Psoas muscle (tissue), 8 donors: ENCODE measurements at places on chromosomes 12 and 14. TPM values are rescaled to one million over a fixed set of nuclear protein-coding genes. Genes with fewer than 3 reads are reported as not detected.

The RIMBP2 gene
- 0.41 TPM for total RNA-seq

The ABHD12B gene
- not detected for total RNA-seq

The TMTC2 gene
- 2.7 TPM for total RNA-seq

- DNase-seq: no peak
Observed at GRCh38 chr14:65517635-65518542, 105.4 kb downstream of the FUT8 start.

GRCh38 chr14:72333357-72333756, 401.1 kb downstream of the RGS6 start:
- DNase-seq: no peak

DNA sequence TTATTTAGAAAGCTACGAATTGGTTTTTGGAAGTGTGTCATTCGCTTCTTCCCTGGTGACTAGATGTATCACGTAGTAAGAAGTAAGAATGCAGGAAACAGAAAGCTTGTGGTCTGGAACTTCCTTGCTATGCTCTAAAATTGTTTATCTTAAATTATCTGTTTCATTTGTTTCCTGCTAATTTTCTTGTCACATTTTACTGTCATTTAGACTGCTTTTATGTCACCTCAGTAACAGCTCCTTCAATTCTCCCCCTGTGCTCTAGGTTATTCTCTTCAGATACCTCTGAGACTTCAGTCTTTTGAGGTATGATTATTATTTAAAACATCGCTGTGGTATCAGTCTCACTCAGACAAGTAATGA, 699 bp upstream of the CD69 start:
- no peak for DNase-seq

GRCh38 chr14:45145214-45145613, 9.5 kb downstream of the FANCM start:
- DNase-seq: no peak

DNA sequence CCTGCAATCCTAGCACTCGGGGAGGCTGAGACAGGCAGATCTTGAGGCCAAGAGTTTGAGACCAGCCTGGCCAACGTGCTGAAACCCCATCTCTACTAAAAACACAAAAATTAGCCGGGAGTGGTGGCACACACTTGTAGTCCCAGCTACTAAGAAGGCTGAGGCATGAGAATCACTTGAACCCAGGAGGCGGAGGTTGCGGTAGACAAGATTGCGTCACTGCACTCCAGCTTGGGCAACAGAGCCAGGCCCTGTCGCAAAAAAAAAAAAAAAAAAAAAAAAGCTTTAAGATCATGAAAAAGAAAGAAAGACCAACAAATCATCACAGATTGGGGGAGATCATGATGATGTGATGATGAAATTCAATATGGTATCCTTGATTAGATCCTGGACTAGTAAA, 30.6 kb downstream of the WDR89 start:
- DNase-seq: no peak

GRCh38 chr12:119178544-119179334, at the start of gene HSPB8:
Gene HSPB8, plus strand, starts transcription at chr12:119178931. Its CDS starts 382 bp downstream, at chr12:119179313.
- DNase-seq: peak; percentile 99

DNA sequence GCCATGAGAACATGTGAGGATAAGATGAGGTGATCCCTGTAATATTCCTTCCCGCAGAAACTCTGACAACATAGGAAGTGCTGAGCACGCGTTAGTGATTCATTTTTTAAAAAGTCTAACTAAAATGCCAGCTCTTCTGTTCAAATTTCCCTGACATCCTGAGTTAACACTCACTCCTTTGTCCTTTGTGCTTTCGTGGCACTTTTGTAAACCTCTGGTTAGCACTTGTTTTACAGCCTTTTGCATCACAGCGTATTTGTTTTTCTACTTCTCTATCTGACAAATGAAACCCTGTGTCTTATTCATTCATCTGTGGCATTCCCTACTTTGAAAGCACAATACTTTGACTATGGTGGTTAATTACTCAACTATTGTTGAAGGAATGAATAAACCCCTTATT, 313.6 kb downstream of the NUAK1 start:
- no peak for DNase-seq

DNA sequence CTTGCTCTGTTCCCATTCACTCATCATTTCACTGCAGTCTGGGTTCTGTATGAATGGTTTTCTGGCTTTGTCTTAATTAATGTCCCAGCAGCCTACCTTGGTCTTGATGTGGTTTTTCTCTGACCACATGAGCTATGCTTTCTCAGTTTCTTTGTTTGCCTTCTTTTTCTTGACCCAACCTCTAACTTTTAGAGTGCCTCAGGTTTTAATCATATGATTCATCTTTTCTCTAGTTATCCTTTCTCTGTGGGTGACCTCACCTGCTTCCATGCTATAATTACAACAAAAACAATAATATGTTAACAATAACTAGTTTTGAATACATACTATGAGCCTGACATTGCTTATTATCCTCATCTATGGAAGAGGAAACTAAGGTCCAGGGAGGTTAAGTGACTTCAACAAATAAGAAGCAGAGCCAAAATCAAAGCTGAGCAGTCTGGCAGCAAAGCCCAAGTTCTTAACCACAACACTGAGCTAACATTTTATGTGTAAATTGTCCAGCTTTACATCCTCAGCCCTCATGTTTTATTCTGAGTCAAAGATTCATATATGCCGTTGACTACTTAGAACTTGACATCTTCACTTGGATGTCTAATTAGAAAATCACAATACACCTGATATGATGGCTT, 4.7 kb upstream of the EPYC start:
- no peak for DNase-seq

- peak; percentile 12 for DNase-seq
Observed at GRCh38 chr12:72346363-72346944, 74.3 kb downstream of the TRHDE start.

- no peak for DNase-seq
Observed at GRCh38 chr12:98895086-98895651, 250.1 kb downstream of the APAF1 start.

DNA sequence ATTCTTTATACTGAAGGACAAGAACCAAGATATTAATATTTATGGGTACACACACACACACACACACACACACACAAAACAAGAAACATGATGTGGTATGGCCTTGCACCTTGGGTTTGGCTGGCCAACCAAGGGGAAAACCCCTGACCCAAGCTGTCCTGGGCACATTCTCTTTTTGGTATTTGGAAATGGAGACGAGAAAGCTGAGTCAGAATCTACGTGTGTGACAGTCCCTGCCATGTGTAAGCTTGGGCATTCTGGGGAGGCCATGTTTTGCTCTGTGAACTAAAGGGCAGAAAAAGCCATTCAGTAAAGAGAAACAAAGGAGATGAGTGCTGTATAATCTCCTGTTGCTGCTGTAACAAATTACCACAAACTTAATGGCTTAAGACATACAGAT, 35.6 kb downstream of the PTGER2 start:
- DNase-seq: no peak

DNA sequence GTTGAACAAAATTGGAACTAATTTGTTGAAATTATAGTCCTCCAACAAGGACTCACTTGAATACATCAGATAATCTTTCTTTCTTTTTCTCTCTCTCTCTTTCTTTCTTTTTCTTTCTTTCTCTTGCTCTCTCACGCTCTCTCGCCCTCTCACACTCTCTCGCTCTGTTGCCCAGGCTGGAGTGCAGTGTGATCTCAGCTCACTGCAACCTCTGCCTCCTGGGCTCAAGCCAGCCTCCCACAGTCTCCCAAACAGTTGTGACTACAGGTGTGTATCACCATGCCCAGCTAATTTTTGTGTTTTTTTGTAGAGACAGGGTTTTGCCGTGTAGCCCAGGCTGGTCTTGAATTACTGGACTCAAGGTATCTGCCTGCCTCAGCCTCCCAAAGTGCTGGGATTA, 22.8 kb downstream of the WDR20 start:
- DNase-seq: no peak

GRCh38 chr12:75868501-75868900, 163.1 kb downstream of the PHLDA1 start:
- no peak for DNase-seq

The CD163L1 gene
- total RNA-seq: 0.80 TPM

DNA sequence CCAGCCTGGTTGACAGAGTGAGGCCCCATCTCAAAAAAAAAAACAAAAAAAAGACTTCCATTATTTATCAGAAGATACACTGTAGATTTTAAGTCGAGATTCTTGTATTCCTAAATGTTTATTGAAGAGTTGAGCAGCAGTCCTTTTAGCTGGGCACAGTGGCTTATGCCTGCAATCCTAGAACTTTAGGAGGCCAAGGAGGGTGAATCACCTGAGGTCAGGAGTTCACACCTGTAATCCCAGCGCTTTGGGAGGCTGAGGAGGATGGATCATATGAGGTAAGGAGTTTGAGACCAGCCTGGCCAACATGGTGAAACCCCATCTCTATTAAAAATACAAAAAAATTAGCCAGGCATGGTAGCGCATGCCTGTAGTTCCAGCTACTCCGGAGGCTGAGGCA, 57.6 kb downstream of the HEATR5A start:
- no peak for DNase-seq

DNA sequence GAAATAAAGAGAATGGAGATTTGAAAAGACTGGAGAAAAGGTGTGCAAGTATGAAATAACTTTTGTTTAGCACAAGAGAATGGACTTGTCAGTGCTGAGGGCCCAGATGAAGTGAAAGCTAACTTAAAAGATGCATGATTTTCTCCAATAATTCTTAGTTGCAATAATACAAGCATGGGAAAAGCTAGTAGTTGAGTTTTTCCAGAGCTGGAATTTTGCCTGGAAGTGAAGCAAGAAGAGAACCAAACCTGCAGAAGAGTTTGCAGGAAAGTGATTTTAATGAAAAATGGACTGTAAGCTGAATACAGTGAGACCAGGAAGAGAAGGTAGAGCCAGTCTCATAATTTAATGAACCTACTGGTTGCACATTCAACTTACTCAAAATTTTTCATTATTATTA, 69.3 kb upstream of the FSCB start:
- DNase-seq: no peak

DNA sequence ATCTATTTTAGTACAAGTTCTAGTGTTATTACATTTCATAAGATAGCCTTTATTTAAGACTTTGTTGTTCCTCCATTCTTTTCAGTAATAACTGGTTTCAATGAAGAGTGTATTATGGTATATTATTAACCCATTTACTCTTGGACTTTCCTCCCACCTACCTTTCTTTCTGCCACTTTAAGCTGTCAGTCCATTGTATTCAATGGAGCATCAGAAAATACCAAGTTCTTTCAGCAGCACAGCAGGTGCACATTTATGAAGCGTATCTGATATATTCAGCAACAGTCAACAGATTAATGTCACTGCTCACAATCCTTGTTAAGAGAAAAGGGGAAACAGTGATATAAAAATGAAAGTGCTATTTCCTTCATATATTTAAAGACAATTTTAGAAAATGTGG, 660.9 kb downstream of the C12orf50 start:
- DNase-seq: no peak

DNA sequence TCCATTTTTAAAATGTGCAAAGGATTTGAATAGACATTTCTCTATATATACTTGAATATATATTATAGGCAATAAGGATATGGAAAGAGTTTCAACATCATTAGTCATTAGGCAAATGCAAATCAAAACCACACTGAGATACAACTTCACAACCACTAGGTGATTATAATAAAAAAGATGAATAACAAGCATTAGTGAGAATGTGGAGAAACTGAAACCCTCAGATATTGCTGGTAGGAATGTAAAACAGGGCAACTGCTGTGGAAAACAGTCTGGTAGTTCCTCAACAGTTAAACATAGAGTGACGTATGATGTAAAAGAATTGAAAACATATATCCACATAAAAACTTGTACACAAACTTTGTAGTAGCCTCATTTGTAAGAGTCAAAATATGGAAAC, 11.7 kb upstream of the BATF start:
- DNase-seq: no peak

- DNase-seq: no peak
Observed at GRCh38 chr12:25882266-25882665, 76.2 kb upstream of the RASSF8 start.

DNA sequence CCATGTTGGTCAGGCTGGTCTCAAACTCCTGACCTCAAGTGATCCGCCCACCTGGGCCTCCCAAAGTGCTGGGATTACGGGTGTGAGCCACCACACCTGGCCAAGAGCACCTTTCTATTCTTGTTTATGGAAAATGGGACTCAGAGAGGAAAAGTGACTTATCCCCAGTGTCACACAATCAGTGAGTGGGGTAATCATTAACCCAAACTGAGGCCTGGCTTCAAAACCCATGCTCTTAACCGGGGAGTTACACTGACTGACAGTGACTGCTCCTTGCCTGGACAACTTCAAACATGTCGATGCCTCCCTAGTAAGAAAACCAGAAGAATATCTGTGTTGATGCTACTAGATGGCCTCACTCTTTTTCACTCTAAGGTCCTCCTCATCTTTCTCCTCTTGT, 7.3 kb downstream of the CLEC7A start:
- DNase-seq: no peak

The OSBPL8 gene
- 64.3 TPM for total RNA-seq

The PDZRN4 gene
- not detected for total RNA-seq

- no peak for DNase-seq
Observed at GRCh38 chr12:43480591-43480990, 71.4 kb downstream of the ADAMTS20 start.

GRCh38 chr12:101799774-101800173, 31.0 kb downstream of the GNPTAB start:
- DNase-seq: no peak

GRCh38 chr12:125186471-125187147, 121.4 kb downstream of the AACS start:
- DNase-seq: no peak

DNA sequence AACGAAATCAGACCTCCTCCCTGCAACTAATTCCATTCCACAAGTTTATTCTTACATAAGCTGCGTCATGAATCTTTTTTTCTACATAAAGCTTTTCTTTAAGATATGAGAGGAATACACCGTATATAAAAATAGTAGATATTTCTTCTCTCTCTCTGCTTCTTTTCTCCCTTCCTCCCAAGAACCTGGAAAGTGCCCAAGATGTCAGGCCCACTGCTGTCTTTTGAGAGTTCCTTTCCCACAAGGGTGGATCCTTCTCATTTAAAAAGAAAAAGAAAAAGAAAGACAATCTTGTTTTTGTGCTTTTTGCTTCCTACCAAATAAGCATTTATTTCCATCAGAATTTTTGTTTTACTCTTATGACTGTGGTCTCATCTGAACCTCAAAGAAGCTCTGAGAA, 11.0 kb downstream of the TESPA1 start:
- DNase-seq: no peak

DNA sequence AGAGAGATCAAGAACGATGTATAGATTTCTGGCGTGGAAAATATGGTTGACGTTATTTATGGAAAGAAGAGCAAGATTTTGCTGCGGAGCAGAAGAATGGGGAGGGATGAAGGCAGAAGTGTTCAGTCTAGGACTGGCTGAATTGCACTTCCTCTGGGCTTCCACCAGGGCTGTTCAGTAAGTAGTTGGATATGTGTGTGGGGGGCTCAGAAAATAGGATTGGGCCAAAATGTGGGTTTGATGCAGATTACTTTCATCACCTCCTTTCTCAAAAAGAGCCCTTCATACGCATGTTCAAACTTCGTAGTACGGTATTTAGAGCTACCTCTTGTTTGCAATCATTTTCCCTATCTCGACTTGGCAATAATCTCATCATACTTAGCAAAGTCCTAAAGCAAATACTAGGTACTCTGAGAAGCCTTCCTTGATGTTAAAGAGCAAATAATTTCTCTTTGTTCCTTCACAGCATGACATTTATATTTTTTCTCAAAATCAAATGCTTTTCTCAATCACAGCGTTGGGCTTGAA, 349.4 kb downstream of the NELL2 start:
- DNase-seq: no peak

GRCh38 chr14:70415788-70416187, 1.1 kb downstream of the SYNJ2BP start:
- no peak for DNase-seq
